ENCODE measurements at places on chromosomes 2 and 18.

GRCh38 chr2:29991086-29991485 is 69.7 kb upstream of the ALK start:
- no peak for DNase-seq

DNA sequence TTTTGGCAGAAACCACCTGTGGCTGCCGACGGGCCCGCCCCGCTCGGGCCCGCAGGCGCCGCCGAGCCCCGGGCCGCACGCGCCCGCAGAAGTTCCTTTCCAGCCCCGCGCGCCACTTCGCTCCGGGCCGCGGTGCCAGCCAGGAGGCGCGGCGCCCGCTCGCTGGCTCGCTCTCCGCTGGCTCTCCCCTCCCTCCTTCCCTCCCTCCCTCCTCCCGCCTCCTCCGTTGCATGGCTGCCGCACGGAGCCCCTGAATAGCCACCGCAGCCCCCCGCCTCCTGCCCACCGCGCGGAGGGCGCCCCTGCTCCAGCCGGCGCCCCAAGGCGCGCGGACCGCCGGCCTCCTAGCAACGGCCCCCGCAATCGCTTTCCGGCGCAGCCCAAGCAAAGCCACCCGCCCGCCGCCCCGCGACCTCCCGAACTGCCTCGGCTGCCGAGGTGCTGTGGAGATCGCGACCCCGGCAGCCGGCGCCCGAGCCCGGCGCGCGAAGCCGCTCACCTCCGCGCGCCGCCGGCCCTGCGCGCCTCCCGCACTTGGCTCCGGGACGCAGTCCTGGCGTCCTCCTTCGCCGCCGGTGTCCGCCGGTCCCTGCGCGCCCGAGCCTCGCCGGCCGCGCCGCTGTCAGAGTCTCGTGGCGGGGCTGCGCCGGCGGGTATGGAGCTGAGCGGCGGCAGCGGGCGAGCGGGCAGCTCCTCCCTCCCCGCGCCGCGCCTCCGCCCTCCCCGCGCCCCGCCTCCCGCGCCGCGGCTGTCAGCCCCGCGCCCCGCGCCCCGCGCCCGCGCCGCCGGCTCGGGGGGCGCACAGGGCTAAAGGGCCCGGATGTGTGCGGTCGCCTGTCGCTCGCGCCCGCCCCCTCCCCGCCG is at the start of gene ZBTB7C:
Gene ZBTB7C, minus strand, starts transcription at position 657 of the 864 bp plus-strand sequence.
- DNase-seq: no peak

- no peak for DNase-seq
Measured at GRCh38 chr2:38301969-38302702, 74.9 kb downstream of the ATL2 start.

DNA sequence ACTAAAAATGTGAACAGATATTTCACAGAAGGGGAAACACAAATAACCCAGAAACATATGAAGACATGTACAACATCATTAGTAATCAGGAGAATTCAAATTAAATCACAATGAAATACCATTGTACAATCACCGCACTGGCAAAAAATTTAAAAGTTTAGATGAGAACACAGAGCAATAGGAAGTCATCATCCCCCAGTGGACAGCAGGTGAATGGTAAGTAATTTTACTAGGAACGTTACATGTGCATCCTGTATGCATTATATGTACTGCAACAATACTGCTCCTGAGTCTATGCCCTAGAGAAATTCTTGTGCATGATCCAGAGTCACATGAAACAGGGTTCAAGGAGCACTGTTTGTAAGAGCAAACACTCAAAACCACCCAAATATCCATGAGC is 713.8 kb downstream of the NRXN1 start:
- DNase-seq: no peak

DNA sequence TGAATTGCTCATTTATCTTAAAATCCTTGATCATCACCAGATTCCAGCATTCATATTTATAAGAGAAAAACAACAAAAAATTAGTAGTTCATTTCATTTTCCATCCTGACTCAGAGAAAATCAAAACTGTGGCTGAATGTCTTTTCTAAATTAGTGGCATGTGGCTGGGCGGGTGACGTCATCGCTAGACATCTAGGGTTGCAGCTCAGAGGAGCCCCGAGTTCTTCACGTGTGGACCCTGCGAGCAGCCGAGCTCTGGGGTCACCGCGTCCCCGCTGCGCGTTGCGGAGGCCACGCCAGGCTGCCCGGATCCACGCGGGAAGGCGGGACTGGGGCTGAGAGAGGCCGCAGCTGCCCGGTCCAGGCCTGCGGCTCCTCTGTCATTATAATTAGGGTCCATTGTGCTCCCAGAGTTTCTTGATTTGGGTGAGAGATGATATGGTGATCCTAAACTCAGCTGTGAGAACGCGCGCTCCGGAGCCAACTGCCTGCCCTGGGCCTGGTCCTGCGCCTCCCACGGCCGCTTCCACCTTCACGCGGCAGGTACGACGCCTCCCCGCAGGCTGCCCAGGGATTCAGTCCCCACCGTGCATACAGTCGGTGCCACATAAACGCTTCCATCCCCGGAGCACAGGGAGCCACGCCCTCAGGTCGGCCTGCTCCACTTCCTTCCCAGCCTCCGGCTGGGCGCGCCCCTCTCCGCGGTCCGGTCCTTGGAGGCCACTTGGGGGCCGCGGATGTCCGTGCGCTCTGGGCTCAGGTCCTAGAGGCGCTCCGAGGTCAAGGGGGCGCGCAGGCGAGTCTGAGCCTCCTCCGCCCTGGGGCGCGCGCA is 56.5 kb downstream of the TMEM18 start:
- DNase-seq: no peak

GRCh38 chr2:186433777-186434432 is 52.2 kb upstream of the ZC3H15 start:
- no peak for DNase-seq

- DNase-seq: no peak
Measured at GRCh38 chr2:96860065-96861029, 2.5 kb upstream of the ANKRD39 start.

- no peak for DNase-seq
Measured at GRCh38 chr2:196315388-196316049, 144.1 kb upstream of the STK17B start.

GRCh38 chr2:189581354-189582139 is 961 bp upstream of the SLC40A1 start:
- no peak for DNase-seq

GRCh38 chr18:8627540-8627939 is 18.3 kb downstream of the RAB12 start:
- DNase-seq: no peak

GRCh38 chr2:144489315-144489916 is 30.5 kb downstream of the ZEB2 start:
- no peak for DNase-seq

GRCh38 chr2:209376686-209377085 is 47.2 kb upstream of the MAP2 start:
- no peak for DNase-seq

DNA sequence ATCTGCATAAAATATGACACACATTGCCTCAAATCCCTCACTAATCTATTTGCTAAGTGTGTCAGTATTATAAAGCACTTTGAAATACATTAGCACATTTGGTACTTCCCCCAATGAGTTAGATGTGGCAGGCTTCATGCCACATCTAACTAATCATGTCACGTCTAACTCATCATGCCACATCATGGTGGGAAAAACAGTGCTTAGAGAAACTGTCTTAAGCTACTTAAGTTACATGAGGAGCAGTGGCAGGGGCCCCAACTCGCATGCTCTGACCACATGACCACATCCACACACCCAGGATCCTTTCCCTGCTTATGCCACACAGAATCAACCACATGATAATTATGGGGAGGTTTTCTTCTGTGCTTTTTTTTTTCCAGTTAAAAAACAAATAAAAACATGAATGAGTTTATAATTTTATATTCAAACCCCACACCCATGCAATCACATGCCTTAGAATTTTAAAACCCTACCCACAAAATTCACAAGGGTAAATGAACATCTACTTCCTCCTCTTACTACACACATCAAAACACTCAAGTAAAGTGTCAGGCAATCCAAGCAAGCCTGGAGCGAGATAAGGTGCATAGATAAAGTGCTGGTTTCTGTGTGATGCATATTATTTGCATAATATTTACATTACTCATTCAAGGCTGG is 1.6 kb downstream of the ABCA12 start:
- DNase-seq: no peak

DNA sequence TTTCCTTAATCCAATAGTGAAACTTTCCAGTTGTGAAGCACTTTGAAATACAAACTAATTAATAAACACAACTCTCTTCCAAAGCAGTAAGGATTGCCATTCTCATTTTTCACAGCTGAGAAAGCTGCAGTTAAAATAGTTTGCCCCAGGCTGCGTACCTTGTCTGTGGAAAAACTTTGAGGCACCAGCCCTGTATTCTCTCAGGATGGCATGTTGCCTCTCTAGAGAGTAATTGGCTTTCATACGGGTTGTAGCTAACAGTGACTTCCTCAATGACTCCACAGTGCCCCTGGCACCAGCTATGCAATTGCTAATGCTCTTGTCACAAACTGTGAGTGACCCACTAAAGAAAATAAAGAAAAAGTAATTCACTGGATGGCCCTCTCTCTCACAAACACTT is 345.7 kb downstream of the MTX2 start:
- DNase-seq: no peak

GRCh38 chr2:64035072-64035942 is 16.1 kb upstream of the VPS54 start:
- no peak for DNase-seq
